ENCODE measurements at places on chromosomes 13 and 19. TPM values are rescaled to one million over a fixed set of nuclear protein-coding genes. Genes with fewer than 3 reads are reported as not detected.
A peak's percentile ranks its signal among the peaks of the same experiment; 100 is the strongest.

GRCh38 chr19:6150289-6150688 is 14.8 kb downstream of the ACSBG2 start:
- no peak for DNase-seq

TMEM38A gene
- total RNA-seq, result 6.3 TPM

- no peak for DNase-seq
Observed at GRCh38 chr19:51546650-51547396, 15.4 kb upstream of the SIGLEC6 start.

- DNase-seq, result no peak
Observed at GRCh38 chr13:46834657-46835056, 37.7 kb upstream of the ESD start.

DNA sequence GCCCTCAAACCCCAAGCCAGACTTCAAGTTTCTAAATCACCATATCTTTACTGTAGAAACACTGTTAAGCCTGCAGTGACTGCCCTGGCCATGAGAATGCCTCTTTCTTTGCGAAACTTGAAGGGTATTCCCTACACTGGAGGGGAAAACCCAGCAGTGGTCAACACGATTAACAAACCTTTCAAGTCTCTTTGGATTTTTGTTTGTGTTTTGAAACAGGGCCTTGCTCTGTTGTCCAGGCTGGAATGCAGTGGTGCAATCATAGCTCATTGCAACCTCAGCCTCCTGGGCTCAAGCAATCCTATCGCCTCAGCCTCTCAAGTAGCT is 17.4 kb upstream of the POMP start:
- DNase-seq, result no peak

DNA sequence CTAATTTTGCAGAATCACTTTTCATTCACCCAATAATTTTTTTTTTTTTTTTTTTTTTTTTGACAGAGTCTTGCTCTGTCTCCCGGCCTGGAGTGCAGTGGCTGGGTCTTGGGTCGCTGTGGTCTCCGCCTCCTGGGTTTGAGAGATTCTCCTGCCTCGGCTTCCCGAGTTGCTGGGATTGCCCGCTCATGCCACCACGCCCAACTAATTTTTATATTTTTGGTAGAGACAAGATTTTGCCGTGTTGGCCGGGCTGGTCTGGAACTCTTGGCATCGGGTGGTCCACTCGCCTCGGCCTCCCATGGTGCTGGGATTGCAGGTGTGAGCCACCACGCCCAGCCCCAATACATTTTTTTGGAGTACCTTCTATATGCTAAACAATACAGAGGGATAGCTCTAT is 1120.0 kb upstream of the ATXN8OS start:
- no peak for DNase-seq

C13orf46 gene
- 2.4 TPM for total RNA-seq

ZNF550 gene
- total RNA-seq, result 10.3 TPM

CXCL17 gene
- not detected for total RNA-seq

- no peak for DNase-seq
Observed at GRCh38 chr19:29658221-29658991, 6.9 kb upstream of the PLEKHF1 start.

ANGPTL4 gene
- total RNA-seq, result 8.6 TPM

DNA sequence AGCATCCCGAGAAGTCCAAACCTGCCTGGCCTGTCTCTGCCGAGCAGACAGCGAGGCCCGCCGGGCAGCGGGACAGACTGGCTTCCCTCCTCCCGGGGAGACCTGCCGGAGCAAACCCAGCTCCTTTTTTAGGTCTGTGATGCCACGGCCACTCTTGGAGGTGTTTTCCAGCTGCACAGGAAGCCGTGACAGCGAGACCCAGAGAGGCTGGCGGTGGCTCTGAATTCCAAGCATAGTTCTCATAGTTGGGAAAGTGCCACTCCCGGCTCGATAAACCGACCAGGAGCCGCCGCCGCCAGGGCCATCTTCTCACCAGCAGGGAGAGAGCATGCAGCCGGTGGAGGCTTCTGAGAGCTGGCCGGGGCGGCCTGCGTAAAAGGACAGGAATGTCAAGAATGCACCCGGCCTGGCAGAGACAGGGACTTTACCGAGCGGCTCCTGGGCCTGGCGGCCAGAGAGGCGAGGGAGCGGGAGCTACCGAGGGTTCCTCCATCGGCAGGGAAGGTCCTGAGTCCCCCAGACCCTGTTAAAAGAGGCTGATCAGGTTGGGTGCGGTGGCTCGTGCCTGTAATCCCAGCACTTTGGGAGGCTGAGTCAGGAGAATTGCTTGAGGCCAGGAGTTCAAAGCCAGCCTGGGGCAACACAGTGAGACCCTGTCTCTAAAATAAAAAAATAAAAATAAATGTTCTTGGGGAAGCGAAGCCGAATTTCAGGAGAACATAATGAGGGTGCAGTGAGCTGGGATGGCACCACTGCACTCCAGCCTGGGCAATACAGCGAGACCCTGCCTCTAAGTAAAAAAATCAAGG is 64.9 kb downstream of the GADD45B start:
- peak; percentile 97 for DNase-seq

DNA sequence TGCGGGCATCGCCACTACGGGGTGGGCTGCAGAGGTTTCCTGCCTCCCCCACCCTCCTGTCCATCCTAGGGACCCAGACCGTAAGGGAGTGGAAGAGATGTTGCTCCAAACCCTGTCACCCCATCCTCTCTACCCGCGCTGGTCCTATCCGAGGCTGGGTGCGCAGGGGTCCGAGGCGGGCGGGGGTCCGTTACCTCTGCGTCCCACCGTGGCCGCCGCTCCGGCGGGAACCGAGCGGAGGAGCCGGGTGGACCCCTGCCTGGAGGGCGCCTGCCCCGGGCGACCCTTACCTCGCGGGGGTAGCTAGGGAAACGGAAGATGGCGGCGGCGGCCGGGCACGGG is at the start of gene DGKH:
DGKH (plus strand) TSS at position 307 of the 342 bp plus-strand sequence. CDS start 126 bp downstream, outside the sequence.
- DNase-seq, result no peak

- no peak for DNase-seq
Observed at GRCh38 chr13:47017476-47017875, 120.6 kb upstream of the HTR2A start.

DNA sequence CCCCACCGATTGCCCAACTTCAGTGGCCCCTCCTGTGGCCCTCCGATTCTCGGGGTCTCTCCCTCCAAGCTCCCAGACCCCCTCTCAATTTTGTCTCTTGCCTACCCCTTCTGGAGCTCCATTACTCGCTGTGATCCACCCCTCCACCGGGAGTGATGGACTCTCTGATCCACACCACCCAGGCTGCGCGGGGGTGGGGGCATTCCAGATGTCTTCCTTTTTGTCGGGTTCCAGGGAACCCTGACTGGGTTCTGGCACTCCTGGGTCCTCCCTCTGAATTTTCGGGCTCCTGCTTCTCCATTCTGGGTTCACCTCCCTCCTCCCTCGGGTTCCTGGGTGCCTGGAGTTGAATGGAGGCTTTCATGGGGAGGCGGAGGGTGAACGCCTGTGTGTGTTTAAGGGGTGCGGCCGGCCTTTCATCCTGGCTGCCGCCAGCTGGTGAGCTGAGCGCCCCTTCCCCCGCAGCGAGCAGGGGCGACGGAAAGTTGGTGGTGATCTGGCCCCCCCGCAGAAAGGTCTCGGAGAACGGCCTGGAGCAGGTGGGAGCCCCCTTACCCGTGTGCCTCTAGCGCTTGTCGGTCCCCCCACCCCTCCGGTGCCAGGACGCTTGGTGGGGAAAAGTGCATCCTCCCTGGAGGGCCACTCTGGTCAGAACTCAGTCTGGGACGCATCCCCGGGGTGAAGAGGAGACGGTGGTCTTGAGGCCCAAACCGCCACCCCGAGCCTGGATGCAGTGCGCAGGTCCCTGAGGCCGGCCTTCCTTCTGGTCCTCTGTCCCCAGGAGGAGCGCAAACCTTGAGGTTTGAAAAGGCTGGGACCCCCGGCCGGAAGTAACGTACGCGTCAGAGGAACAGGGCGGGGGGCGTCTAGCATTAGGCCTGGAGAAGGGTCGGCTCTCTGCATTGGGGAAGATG is 1.6 kb downstream of the MISP3 start:
- DNase-seq, result no peak

GRCh38 chr13:82802528-82802927 is 1079.7 kb downstream of the SLITRK1 start:
- DNase-seq, result no peak

PSG6 gene
- total RNA-seq, result not detected

DNA sequence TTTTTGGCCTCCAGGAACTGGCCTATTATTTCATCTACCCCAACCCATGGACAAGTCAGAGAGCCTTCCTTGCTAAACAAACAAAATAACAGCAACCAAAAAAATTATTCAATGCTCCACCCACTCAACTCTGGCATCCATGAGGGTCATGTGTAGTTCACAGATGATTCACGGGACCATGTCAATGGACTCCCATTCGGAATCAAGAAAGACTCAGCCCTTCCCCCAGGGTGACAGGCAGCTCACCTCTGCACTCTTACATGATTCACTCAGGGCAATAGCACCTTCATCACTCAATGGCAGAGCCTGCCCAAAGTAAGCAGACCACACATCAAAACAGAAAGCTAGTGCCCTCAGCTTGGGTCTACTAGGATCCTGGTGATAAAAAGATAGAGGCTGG is 14.3 kb upstream of the SCEL start:
- DNase-seq, result no peak

DNA sequence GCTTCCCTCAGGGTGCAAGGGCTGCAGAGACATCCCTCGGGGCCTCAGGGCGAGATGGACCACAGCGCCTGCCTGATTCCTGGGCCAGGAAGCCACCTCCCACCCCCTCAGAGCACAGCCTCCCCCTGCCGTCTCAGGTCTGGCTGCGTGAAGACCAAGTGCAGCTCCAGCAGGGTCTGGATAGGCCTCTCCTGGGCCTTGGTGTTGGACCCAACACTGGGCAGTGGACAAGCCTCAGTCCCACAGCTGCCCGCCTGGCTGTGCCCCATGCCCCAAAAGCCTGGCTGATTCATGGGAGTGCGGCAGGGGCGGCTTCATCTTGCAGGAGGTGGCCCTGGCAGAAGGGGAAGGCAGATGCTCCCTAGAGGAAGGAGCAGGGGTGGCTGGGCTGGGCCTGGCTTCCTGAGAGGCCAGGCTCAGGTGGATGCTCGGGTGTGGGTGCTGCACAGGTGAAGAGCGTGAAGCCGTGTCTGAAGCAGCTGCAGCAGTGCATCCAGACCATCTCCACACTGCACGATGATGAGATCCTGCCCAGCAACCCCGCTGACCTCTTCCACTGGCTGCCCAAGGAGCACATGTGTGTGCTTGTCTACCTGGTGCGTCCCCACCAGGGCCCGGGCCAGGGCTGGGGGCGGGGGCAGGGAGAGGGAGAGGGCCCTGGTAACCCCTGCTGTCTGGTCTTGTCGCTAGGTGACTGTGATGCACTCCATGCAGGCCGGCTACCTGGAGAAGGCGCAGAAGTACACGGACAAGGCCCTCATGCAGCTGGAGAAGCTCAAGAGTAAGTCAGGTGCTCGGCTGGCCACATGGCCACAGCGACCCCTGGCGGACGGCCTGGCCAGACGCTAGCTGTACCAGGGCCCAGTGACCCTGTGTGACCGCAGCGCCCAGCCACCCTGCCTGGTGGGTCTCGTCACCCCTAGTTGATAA is 21.7 kb downstream of the MAU2 start:
- DNase-seq, result peak; percentile 90

KXD1 gene
- 66.5 TPM for total RNA-seq

FGF22 gene
- total RNA-seq, result 0.81 TPM

DNA sequence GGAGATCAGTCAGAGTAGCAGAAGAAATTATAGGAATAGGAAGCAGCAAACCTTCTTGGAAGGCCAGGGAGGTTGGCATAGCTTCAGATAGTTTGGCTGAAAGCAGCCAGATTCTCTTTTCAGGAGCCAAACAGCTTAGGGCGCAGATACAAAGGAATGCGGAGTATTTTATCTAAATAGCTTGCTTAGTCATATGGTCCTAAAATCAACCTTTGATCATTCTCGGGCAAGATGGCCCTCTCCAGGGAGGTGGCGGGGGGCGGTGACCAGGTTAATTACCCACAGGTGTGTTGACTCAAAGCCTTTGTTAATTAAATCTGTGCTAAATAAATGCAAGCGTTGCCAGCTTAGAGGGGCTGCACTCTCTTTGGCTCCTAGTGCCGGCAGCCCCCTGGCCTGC is 12.5 kb upstream of the NCR1 start:
- DNase-seq, result no peak

DNA sequence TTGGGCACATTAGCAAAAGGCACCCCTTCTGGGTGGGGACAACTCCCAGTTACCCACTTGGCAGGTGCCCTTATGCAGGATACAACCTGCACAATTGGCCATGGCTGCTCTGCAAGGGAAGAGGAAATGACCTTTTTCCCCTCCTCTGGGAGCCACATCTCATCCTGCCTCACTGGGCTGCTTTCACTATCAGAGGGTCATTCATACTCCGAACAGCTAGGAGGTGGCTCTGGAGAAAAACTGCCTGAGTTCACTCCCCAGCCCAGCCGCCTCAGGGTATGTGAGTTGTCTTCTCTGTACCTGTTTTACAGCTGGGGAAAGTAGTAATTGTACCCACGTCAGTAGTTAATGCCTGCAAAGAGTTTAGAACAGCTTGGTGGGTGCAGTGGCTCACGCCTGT is 7.1 kb upstream of the ACTN4 start:
- DNase-seq, result no peak

- no peak for DNase-seq
Observed at GRCh38 chr13:110784704-110785103, 71.2 kb downstream of the ING1 start.

GRCh38 chr13:79684371-79684770 is 203.4 kb downstream of the NDFIP2 start:
- DNase-seq, result no peak

DNA sequence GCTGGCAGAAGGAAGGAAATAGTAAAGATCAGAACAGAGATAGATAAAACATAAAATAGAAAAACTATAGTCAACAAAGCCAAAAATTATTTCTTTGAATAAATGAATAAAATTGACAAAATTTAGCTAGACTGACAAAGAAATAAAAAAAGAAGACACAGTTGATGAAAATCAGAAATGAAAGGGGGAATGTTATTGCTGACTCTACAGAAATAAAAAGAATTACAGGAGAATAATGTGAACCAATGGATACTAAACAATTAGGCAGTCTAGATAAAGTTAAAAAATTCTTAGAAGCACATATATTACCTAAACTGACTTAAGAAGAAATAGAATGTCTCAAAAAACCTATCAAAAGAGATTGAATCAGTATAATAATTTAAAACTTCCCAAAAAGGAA is 933.8 kb downstream of the PCDH9 start:
- no peak for DNase-seq

GRCh38 chr19:7643031-7643415 is 6.1 kb downstream of the STXBP2 start:
- DNase-seq, result no peak

DNA sequence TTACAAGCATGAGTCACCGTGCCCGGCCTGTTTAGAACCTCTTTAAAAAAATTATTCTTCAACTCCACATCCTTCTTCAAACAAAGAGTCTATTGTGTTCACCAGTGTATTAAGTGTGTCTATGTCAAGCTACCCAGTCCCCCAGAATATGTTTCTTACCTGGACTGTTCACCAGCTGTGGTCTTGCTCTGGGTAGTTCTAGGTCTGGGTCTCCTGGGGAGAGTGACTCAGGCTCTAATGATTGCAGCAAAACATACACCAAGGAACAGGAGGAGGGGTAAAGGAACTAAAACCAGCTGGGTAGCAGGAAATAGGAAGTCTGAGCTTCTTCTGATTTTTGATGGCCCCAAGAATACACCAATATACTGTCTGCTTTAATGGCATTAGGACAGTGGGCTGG is at the start of gene FPR1:
FPR1 (minus strand) TSS at position 224 of the 400 bp plus-strand sequence. CDS start 4,884 bp downstream, outside the sequence.
- no peak for DNase-seq

Data from osteocyte (in vitro differentiated cells).